Skeletal muscle tissue (tissue), 5 donors: ENCODE measurements at places on chromosomes 1 and 21. TPM values are rescaled to one million over a fixed set of nuclear protein-coding genes. Genes with fewer than 3 reads are reported as not detected.

GSTM5 gene
- total RNA-seq, result 11.5 TPM

PRDM2 gene
- 23.0 TPM for total RNA-seq

FAM131C gene
- total RNA-seq, result not detected

RNPC3 gene
- total RNA-seq, result 9.4 TPM

ANKRD35 gene
- total RNA-seq, result 1.6 TPM

RGSL1 gene
- not detected for total RNA-seq

GABRD gene
- total RNA-seq, result under 0.01 TPM

GPA33 gene
- total RNA-seq, result under 0.01 TPM

PLEKHA6 gene
- total RNA-seq, result 1.0 TPM

SH2D1B gene
- total RNA-seq, result 0.52 TPM

OLIG1 gene
- total RNA-seq, result not detected

SPATA45 gene
- 1.6 TPM for total RNA-seq

ANXA9 gene
- total RNA-seq, result not detected

HES4 gene
- 7.3 TPM for total RNA-seq

NBPF4 gene
- not detected for total RNA-seq

MXRA8 gene
- total RNA-seq, result 60.0 TPM

C4BPA gene
- total RNA-seq, result 0.52 TPM

DCST2 gene
- total RNA-seq, result not detected

C1orf94 gene
- not detected for total RNA-seq

CDKN2C gene
- 16.2 TPM for total RNA-seq

CD48 gene
- 5.2 TPM for total RNA-seq
